CD4-positive, alpha-beta T cell treated with Interleukin-15 for 1 hour (primary cell): ENCODE measurements at places on chromosomes 1 and 21.

DNA sequence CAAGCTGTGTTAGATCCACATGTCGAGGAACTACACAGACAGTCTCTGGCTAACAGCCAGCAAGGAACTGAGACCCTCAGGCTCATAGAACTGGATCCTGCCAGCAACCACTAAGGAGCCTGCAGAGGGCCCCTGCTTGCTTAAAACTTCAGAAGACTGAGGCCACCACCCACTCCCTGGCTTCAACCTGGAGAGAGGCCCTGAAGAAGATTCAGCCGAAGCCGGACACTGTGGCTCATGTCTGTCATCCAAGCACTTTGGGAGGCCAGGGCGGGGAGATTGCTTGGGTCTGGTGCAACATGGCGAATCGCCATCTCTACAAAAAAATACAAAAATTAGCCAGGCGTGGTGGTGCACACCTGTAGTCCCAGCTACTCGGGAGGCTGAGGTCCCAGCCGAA lies 92.6 kb upstream of the TMPRSS2 start:
- DNase-seq, result no peak

- peak; percentile 71 for DNase-seq
Measured at GRCh38 chr1:156813750-156814570, 2.7 kb downstream of the SH2D2A start.

DNA sequence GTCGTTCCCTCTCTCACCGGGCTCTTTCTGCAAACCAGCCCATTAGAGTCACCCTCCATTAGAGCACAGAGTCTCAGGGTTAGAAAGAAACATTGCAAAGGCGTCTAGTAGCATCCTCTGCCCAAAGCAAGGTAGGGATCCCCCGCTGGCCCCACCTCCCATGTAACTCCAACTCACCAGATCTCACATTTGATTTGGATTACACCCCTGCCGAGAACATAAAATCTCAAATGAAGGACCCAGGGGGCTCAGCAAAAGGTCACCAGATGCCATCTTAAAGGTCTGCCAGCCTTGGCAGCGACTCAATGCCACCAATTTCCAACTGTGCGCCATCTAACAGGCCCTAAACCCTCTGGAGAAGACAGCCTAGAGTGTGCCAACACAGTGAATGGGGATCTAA lies 14.1 kb downstream of the C1orf87 start:
- no peak for DNase-seq

GRCh38 chr1:10022656-10023055 lies 10.1 kb upstream of the UBE4B start:
- DNase-seq, result no peak

GRCh38 chr1:7007902-7008301 lies 222.6 kb downstream of the CAMTA1 start:
- DNase-seq, result no peak

DNA sequence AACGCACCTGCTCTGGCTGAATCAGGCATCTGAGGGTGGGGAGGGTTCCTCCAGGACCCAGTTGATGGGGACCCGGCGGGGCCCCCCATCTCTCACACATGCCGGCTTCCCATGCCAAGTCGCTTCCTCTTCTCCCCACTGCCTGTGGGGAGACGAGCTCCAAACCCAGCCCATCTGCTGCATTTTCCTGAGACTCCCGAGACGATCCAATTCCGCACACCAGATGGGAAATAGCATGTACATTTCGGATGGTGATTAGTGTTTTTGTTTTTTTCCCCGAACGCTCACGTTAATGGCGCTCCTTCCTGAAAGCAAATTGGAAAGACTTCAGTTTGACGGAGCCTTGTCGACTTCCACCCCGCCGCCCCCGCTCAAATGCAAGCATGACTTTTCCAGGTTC lies 13.2 kb upstream of the GRIK3 start:
- DNase-seq, result no peak

- no peak for DNase-seq
Measured at GRCh38 chr1:27567971-27568299, 36.0 kb downstream of the AHDC1 start.

- DNase-seq, result no peak
Measured at GRCh38 chr1:91846639-91847013, 39.3 kb downstream of the TGFBR3 start.

- DNase-seq, result no peak
Measured at GRCh38 chr1:25727635-25728286, 72.2 kb upstream of the SELENON start.

GRCh38 chr1:56570924-56571372 lies 8.4 kb downstream of the PLPP3 start:
- DNase-seq, result no peak

DNA sequence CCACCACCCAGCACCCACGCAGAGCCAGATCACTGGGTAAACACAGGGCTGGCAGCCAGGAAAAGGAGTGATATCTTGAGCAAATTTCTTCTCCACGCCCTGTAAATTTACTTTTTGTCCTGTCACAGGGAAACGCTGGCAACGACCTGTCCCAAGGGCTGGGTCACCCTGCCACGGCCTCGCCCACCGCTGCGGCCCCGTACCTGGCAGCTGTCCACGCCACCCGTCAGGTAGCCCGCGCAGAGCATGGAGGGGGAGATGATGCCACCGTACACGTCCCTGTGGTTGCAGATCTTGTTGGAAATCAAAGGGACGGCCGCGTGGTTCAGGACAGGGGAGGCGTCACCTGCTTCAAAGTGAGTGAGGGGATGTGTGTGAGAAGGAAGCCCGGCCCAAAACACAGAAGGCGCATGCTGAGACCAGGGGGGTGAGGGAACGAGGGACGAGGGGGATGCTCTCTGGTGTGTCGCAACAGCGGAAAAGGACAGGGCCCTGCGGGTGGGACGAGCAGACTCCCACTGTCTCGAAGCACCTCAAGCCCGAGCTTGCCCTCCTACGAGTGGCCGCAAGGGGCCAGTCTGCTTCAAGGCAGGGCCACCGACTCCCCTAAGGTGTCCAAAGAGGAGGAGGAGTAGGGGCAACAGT lies 10.1 kb upstream of the TFF1 start:
- DNase-seq, result peak; percentile 5

GRCh38 chr21:45223236-45224185 lies 64.2 kb downstream of the POFUT2 start:
- DNase-seq, result no peak

DNA sequence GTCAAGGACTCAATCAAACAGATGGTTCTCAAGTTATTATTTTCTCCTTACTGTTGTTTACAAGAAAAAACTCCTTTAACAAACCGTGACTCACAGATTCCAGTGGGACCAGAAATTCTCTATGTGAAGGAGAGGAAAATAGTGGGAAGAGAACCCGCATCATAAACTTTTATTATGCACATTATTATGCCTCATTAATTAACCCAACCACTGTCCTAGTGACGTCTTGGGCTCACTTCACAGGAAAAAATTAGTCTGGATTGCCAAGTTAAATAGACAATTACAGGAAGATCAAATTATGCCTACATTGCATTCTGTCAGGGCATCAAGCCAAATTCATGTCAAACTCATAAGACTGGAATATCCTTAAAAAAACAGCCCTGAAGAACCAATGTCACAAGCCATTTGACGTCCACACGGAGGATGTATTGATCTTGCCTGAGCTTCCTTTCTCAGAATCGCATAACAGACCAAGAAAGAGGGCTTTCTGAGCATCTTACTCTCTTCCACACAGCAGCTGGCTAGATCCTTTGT lies 347.8 kb downstream of the DUSP10 start:
- DNase-seq, result no peak

DNA sequence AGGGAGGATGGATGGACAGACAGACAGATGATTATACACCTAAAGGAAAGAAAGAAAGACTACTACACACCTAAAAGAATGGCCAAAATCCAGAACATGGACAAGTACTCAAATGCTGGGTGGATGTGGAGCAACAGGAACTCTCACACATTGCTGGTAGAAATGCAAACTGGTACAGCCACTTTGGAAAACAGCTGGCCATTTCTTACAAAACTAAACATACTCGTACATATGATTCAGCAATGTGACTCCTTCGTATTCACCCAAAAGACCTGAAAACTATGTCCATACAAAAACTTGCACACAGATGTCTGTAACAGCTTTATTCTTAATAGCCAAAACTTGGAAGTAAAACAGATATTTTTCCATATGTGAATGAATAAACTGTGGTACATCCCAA lies 51.3 kb downstream of the PRPF38A start:
- DNase-seq, result no peak

DNA sequence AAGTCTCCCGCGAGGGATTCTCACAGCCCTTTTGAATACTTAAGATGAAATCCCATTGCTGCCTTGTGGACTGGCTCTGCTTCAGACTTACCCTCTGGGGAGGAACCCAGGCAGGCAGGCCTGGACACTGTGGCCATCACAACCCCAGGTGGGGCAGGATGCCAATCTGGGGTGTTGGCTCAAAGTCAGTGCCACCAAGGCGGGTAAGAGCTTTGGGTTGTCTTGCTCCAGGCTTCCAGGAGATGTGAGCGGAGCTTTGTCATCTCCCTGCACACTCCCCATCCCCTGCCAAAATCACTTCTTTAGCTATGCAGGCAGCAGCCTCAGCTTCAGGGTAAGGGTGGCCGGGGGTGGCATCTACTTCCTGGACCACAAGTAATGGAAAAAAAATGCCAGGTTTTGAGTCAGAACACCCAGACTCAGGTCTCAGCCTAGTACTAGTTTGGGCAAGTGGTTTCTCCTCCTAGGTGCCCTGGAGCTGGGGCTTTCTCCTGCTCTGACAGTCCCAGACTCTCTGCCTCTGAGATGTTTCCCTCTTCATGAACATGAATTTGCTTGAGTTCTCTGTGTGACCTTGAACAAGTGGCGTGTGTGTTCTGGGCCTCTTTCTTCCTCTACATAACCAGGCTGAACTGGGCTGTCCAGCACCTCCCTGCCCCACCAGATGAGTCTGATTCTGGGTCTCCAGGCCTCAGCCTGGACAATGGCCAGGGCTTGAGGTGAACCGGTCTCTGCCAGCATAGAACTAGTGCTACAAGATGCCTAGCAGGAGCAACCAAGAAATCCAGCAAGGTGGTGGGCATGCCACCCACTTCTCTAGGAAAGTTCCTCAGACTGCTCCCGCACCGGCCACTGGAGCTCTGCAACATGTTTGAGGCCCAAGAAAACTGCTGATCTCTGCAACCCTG lies 65.4 kb downstream of the VWA5B1 start:
- no peak for DNase-seq

GRCh38 chr1:199218533-199218932 lies 579.7 kb downstream of the PTPRC start:
- DNase-seq, result no peak

DNA sequence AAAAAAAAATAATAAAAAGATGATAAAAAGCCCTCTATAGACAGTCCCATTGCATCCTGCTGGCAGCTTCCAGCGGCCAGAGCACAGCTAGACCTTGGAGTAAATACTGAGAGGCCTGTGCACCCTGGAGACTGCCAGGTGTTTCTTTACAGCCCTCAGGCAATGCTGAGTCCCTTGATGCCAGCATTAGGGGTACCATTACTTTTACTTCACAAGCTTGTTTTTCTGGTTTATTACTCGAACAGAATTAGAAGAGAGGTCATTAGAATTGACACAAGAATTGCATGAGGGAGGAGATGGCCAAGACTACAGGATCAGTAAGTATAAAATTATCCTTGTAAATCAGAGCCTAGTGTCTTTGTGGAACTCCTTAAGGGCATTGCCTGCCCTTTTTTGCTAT lies 43.6 kb downstream of the AKNAD1 start:
- no peak for DNase-seq

DNA sequence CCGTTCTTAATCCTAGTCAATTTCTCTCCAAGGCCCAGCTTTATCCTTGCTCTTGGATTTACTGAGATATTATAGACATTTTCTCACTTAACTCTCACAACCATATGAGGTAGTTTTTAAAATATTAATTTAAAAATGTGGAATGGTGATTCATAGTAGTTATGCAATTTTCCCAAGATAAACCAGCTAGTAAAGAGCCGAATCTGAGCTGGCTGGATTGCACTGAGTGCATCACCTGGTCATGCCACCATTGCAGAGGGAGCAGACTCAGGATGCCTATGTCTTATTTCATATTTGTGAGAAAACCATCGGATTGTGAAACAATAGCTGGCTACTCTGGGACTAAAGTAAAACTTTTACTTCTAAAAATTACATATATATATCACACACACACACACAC lies 494.0 kb downstream of the KCNT2 start:
- no peak for DNase-seq

- DNase-seq, result no peak
Measured at GRCh38 chr1:234489698-234490077, 10.7 kb upstream of the TARBP1 start.

DNA sequence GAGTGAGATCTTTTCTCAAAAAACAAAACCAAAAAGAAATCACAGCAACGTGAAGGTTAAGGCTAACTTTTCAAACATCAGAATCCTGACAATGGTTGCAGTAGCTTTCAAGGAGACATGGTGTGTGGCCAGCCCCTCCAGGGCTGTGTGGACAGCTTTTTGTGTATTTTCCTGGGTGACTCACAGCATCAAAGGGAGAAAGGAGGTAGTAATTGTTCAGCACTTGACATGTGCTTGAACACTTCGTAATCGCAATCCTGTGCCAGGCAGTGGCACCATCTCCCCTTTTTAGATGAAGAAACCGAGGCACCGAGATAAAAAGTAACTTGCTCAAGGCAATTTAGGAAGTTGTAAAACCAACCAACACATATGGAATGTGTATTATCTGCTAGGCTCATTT lies 10.3 kb downstream of the NBL1 start:
- no peak for DNase-seq

DNA sequence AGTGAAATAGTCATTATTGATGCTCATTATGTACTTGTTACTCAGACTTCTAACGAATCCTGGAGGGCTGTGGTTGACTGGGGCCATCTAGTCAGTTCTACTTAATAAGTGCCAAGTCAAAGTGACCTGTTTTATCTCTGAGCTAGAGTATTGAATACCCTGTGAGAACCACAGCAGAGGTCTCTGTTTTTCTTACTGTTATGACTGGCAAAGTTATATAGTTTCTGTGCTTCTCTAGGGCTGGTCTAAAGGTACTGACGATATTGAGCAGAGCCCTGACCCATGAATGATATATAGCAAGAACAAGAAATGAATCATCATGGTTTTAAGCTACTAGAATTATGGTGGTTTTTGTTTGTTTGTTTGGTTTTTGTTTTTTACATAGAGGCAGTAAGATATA lies 555.8 kb downstream of the PLA2G4A start:
- DNase-seq, result no peak
